Tracheal epithelial cell (primary cell): ENCODE measurements at places on chromosomes 6 and 20. TPM values are rescaled to one million over a fixed set of nuclear protein-coding genes. Genes with fewer than 3 reads are reported as not detected.

PRDM13 gene
- total RNA-seq: not detected in 2 replicates

ZNF391 gene
- total RNA-seq: 0.64 and 2.4 TPM in 2 replicates

ERVFRD-1 gene
- total RNA-seq: not detected in 2 replicates

KCNQ5 gene
- total RNA-seq: 0.96 and 1.7 TPM in 2 replicates

RAET1G gene
- total RNA-seq: 19.5 and 41.3 TPM in 2 replicates

LGSN gene
- 0.21 TPM in 1 of 2 replicates, not detected in the other for total RNA-seq

KIAA0408 gene
- not detected in 2 replicates for total RNA-seq

GABRR1 gene
- total RNA-seq: not detected in 2 replicates

PAK5 gene
- under 0.01 TPM in 1 of 2 replicates, not detected in the other for total RNA-seq

CST11 gene
- not detected in 2 replicates for total RNA-seq

KIFC1 gene
- 0.85 and 5.3 TPM in 2 replicates for total RNA-seq

PRPH2 gene
- not detected in 2 replicates for total RNA-seq

CEP57L1 gene
- total RNA-seq: 8.2 and 10.0 TPM in 2 replicates

C20orf202 gene
- not detected in 2 replicates for total RNA-seq

ITPR3 gene
- total RNA-seq: 117 and 129 TPM in 2 replicates

SLC29A1 gene
- 4.0 and 13.5 TPM in 2 replicates for total RNA-seq

HTR1B gene
- 0.24 TPM in 1 of 2 replicates, not detected in the other for total RNA-seq

CNBD2 gene
- 0.64 and 0.96 TPM in 2 replicates for total RNA-seq

RMND1 gene
- total RNA-seq: 41.0 and 72.5 TPM in 2 replicates

L3MBTL1 gene
- 3.6 and 5.5 TPM in 2 replicates for total RNA-seq

C20orf144 gene
- 0.24 TPM in 1 of 2 replicates, not detected in the other for total RNA-seq

C4B gene
- 1.2 and 2.3 TPM in 2 replicates for total RNA-seq

BEND3 gene
- 5.5 and 6.0 TPM in 2 replicates for total RNA-seq
